ENCODE measurements at places on chromosomes 4 and X.

GRCh38 chr4:10055871-10056270 is 34.6 kb upstream of the SLC2A9 start:
- no peak for DNase-seq

DNA sequence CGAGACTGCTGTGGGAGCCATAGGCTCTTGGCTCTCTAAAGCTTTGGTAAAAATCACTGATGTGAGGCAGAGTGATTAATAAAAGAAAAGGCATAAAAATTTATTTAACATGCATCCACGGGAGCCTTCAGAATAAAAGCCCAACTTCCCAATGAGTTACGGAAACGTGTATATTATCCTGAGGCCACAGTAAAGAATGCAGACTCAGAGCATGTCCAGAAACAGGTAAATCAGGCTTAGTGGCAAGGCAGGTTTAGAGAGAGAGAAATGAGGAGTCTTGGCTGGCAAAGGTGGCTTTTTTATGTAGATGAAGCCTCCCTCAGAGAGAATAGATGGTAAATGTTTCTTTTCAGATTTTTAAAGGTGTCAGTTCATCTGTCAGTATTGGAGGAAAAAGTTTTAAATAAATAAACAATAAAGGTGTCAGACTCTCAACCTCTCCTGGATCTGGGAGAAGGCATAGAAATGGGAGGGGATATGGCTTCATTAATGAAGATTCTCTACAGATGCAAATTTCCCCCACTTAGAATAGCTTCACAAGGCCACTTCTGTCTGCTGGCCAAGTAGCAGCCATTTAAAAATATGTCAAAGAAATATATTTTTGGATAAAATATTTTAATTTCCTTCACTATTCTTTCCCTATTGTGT is 24.0 kb downstream of the C4orf51 start:
- no peak for DNase-seq

DNA sequence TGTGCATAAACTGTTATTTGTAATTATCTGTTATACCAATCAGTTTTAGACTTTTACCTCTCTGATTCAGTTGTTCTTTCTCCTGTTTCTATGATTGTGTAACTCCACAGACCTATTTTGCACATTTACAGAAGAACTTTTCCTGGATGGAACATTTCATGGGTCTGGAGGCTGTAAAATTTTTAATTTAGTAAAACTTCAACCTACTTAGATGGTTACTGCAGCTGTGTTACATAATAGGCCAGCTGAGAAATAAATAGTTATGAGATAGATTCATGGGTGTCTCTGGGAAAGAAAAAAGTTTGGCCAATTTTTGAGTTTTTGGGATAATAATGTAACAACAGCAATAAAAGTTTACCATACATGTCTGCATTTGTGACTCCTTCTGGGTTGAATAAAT is 253.5 kb downstream of the ARHGAP24 start:
- DNase-seq = no peak

GRCh38 chr4:78671903-78672815 is 104.0 kb upstream of the BMP2K start:
- DNase-seq = no peak

GRCh38 chrX:11462136-11462535 is 168.9 kb downstream of the AMELX start:
- DNase-seq = no peak

- no peak for DNase-seq
Measured at GRCh38 chrX:108020631-108021030, 24.2 kb upstream of the VSIG1 start.

- DNase-seq = no peak
Measured at GRCh38 chrX:49039598-49040375, 3.4 kb downstream of the TFE3 start.

GRCh38 chrX:110745288-110745687 is 50.3 kb downstream of the CHRDL1 start:
- no peak for DNase-seq

- DNase-seq = no peak
Measured at GRCh38 chr4:143514497-143514896, 995 bp downstream of the SMARCA5 start.

GRCh38 chrX:18640686-18641085 is 31.2 kb downstream of the RS1 start:
- no peak for DNase-seq

DNA sequence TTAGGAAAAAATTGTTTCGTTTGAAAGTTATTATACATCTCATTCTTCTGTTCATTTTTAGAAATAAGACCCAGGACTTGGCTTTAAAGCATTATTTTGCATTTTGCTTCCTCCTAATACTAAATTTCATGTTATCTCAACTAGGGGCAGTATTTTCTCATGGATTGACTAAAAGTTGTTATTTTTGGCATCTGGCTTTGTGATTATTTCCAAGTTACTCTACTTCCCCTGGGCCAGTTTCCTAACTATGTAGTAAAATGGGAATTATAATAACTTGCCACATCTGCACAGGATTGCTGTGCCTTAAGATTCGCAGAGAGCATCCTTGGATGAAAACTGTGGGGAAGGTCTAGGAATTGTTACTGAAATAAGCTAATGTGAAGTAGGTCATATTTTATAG is 3.0 kb downstream of the RBPJ start:
- no peak for DNase-seq

GRCh38 chr4:8585721-8586212 is 5.6 kb downstream of the GPR78 start:
- DNase-seq = no peak

DNA sequence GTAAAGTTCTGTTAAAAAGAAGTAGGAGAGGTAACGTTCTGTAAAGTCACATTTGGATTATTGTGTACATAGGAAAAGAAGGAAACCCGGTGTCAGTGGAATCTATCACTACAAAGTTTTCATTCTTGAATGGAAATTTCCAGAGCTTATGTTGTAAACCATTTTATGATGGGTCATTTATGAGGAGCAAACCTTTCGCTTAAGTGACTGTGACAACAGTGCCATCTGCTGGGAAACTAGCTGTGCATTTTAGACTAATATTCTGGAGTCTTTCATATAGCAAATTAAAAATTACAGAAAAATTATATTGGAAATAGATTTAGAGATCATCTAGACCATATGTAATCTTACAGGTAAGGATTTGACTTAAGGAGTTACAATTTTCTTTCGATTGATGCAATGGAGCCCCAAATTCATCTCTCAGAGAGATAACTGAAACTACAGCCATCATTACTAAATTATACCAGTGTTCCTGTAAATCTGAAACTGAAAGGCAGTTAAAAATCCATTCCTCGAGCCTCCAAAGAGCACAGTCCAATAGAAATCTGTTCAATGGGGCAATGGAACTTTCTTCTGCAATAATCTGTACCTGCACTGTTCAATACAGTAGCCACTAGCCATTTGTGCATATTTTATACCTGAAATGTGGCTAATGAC is 26.9 kb downstream of the ASB9 start:
- DNase-seq = no peak

GRCh38 chr4:158125310-158125709 is 47.5 kb downstream of the GASK1B start:
- DNase-seq = no peak

DNA sequence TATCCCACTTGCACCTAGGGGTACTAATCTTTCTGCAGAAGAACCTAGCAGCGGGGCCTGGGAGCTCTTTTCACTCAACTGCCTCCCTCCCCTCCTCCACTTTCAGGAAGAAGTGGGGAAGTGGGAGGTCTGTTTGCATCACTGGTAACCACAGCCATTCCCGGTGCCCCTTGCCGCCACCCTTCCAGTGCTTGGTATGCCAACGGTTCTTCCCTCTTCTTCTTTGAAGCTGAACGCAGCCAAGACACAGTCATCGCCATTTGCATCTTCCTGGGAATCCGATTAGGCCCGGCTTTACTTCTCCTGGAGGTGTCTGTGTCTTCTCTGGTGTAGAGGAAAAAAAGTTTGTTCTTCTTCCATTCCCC is 47.2 kb upstream of the RBPJ start:
- no peak for DNase-seq

DNA sequence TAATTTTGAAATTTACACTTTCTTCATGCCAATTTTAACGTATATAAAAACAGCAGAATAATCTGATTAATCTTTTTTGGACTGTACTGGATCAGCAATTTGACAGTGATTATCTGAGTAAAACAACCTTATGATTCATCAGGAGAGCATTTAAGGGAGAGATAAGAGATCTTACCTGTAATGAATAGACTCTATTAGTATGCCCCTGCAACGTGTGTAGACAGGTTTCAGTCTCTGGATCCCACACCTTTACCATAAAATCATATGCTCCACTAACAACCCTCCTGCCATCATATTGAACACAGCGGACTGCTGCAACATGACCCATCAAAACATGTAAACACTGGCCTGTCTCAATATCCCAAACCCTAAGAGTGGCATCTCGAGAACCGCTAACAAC is 210.1 kb downstream of the FBXW7 start:
- DNase-seq = no peak

- no peak for DNase-seq
Measured at GRCh38 chr4:48195853-48196252, 61.8 kb upstream of the TXK start.

- no peak for DNase-seq
Measured at GRCh38 chrX:143472347-143472938, 44.8 kb downstream of the SPANXN3 start.

- DNase-seq = no peak
Measured at GRCh38 chrX:41276661-41277506, 57.1 kb upstream of the DDX3X start.

DNA sequence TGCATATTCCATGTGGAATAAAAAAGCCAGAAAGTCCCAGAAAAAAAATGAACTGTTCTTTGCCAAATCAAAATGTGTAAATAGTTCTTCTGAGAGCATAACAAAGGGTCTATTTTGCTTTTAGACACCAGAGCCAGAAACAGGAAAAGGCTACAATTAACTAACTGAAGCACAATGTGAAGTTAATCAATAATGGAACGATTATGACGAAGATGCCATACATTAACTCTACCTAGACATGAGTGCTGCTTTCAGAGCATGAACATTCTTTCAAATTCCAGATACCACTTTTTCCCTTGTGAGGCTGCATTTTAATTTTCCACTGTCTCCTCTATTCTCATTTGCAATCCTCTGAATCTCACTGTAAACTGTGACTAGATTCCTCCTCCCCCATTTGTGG is 48.7 kb upstream of the PHOX2B start:
- DNase-seq = no peak

GRCh38 chrX:78357342-78358055 is 30.1 kb upstream of the CYSLTR1 start:
- no peak for DNase-seq

DNA sequence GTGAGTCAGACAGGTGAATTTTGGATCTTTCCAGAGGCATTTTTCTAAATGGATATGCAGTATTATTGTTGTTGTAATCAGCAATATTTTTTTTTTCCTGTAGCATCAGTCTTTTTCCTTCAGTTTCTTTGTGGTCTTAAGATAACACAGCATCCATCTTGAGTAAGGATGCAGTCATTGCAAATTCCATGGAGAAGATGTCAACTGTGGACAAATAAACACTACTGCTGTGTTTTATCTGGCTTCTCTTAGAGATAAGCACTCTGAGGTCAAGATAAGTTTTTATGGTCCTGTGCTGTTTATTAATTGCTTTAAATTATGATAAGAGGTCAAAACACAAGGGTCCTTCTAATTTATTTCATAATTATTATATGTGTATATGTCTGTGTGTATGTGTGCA is 1255.7 kb downstream of the ADGRL3 start:
- DNase-seq = no peak

GRCh38 chr4:1601852-1602654 is 82.1 kb downstream of the FAM53A start:
- no peak for DNase-seq

DNA sequence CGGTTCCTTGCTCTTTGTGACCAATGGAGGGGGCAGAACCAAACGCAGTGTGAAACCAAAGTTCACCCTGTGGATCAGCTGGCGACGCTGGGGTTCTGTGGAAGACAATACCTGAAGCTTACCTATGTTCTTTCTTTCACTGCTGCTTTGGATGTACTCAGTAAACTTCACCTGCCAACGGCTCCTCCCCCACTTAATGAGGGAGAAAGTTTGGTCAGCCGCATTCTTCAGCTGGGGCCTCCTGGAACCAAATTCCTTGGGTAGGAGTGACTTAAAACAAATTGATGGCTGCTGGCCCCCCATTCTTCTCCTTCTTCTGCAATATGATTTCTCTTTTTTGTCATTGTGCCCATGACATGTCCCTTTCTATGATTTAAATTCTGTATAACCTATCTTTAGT is 282.4 kb downstream of the ANK2 start:
- no peak for DNase-seq

- no peak for DNase-seq
Measured at GRCh38 chrX:146934256-146934655, 119.7 kb upstream of the CXorf51A start.

DNA sequence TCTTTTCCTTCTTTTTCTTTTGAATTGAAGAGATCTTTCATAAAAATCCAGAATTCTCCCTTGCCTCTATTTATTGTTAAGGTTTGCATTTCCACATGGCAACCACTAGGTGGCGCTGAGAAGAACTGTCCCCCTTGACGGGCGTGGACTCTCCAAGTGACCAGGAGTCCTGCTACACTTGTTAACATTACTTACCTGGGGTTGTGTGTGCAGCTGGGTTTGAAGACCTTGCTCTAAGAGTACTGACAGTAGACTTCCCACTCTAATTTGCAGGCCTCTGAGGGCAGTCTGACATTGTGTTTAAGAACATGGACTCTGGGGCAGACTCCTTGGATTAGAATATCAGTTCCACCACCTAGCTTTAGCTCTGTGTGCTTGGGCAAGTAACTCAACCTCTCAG is 52.8 kb downstream of the GPRIN3 start:
- DNase-seq = peak; percentile 3

- no peak for DNase-seq
Measured at GRCh38 chrX:83529950-83530349, 21.9 kb downstream of the POU3F4 start.

GRCh38 chr4:182825003-182825402 is 92.2 kb downstream of the DCTD start:
- DNase-seq = no peak

GRCh38 chr4:7757501-7758471 is 181.9 kb downstream of the AFAP1 start:
- no peak for DNase-seq

DNA sequence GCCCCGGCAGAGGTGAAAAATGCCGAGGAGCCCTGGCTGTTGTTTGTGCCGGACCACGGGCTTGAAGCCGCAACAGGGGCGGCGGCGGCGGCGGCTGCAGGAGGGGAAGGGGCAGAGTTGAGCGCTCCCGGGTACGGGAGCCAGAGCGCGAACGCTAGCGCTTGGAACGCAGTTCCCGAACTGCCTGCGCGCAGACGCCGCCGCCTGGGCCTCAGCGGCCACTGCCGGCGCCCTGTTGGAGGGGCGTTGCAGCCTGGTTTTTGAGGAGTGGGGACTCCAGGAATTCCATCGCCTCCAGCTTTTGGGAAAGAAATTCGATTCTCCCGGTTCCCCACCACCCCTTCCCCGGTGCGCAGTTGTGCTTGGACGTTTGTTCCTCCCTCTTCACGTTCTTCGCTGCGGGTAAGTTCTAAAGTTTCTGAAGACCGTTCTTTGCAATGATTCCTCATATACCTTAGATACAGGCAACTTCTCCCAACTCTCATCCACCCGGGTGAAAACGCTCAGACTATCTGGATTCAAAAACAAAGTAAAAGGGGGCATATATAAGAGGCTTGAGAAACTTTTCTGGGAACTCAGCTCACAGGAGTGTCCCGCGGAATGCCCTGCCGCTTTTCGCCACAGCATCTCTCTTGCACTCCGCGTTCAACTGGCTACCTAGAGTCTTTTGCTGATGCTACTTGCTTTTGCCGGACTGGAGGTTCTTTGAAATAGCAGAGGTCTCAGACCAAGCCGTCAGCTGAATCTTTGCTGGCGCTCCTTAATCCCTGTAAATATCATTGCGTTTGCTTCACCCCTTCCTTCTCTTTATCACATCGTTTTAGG is 1.0 kb downstream of the FAT4 start:
- DNase-seq = no peak
